ENCODE measurements at places on chromosomes 7 and 10.

GRCh38 chr10:122911889-122912484 lies 1.6 kb downstream of the FAM24A start:
- peak; percentile 54 for DNase-seq

DNA sequence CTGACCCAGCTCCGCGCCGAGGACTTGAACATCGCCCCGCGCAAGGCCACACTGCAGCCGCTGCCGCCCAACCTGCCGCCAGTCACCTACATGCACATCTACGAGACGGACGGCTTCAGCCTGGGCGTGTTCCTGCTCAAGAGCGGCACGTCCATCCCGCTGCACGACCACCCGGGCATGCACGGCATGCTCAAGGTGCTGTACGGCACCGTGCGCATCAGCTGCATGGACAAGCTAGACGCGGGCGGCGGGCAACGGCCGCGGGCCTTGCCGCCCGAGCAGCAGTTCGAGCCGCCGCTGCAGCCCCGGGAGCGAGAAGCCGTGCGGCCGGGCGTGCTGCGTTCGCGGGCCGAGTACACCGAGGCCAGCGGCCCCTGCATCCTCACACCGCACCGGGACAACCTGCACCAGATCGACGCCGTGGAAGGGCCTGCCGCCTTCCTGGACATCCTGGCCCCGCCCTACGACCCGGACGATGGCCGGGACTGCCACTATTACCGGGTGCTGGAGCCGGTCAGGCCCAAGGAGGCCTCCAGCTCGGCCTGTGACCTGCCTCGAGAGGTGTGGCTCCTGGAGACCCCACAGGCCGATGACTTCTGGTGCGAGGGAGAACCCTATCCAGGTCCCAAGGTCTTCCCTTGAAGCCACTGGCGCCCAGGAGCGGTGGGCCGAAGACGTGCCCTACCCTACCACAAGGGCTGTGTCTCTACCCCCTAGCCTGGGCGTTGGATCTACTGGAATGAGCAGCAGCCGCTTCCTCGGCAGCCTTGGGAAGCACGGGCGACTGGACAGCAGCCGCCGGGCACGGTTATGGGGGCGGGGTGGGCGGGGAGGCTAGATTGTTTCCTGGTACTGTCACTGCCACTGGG lies 945 bp downstream of the ADO start:
- DNase-seq, result no peak

DNA sequence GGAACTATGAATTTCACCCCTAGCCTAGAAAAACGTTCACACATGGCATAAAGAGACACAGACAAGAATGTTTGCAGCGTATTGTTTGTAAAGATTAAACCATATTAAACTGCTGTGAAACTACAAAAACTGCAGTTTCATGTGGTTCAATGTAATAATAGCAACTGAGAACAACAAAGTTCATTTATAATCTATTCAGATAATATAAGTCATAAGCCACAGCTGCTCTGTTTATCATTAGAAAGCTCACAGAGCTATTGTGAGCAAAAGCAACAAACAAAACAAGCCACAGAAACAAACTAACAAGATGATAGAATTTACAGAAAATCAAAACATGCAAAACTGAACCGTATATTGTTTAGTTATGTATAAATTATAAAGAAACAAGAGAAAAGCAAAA lies 113.5 kb downstream of the AHR start:
- no peak for DNase-seq

DNA sequence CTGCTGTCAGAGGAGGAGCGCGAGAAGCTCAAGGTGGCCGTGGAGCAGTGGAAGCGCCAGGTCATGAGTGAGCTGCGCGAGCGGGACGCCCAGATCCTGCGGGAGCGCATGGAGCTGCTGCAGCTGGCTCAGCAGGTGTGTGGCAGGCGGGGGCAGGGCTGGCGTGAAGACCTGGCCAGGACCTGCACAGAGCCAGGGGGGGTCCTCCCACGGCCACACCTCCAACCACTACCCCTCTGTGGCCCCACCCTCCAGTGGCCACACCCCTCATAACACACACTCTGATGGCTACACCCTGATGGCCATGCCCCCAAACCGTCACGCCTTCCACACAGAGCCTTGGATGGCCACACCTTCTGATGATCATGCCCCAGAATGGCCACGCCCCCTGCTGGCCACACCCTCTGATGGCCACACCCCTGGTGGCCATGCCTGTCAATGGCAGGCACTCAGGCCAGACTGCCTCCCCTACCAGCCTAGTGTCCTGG lies 23.4 kb upstream of the DPYSL4 start:
- no peak for DNase-seq

DNA sequence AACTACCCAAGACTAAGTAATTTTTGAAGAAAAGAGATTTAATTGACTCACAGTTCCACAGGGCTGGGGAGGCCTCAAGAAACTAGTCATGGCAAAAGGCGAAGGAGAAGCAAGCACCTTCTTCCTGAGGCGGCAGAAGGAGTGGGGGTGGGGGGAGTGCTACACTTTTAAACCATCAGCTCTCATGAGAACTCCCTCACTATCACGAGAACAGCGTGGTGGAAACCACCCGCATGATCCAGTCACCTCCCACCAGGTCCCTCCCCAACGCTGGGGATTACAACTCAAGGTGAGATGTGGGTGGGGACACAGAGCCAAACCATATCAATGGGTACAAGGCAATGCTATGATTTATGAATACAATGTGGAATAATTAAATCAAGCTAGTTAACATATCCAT lies 241.9 kb downstream of the PTPRN2 start:
- DNase-seq, result no peak

- no peak for DNase-seq
Measured at GRCh38 chr10:34628174-34628796, 186.8 kb downstream of the PARD3 start.

GRCh38 chr10:108989976-108990375 lies 933.3 kb downstream of the XPNPEP1 start:
- DNase-seq, result no peak

- DNase-seq, result no peak
Measured at GRCh38 chr10:77004917-77005564, 632.6 kb downstream of the KCNMA1 start.

DNA sequence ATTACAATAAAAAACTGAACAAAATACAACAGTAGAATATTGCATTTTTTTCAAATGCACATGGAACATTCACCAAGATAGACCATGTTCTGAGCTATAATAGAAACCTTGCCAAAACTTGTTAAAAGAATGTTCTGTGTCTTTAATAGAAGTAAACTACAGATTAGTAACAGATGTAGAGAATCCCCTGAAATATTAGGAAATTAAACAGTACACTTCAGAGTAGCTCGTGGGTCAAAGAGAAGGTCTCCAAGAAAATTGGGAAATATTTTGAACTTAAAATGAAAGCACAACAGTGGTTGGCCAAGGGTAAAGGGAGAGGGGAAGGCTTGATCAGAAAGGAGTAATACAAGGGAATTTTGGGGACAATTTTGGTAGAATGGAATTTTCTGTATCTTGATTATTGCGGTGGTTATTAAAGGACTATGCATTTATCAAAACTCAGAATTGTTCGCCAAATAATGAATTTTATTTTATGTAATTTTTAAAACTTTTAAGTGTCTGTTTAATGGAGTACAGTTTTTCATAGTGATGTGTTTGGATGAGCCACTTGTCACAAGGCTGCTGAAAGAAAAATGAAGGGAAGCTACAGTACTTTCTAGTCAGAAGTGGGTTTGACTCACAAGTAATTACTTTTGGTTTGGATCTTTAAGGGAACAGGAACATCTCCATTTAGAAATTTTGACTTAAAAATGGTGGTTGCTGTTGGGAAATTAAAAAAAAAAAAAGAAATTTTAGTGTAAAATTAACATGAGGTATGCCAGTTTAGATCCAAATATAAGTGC lies 10.2 kb downstream of the PLEKHA8 start:
- no peak for DNase-seq

GRCh38 chr10:1549591-1550290 lies 187.6 kb downstream of the ADARB2 start:
- DNase-seq, result no peak

- DNase-seq, result no peak
Measured at GRCh38 chr7:26857506-26858240, 6.7 kb downstream of the SKAP2 start.

DNA sequence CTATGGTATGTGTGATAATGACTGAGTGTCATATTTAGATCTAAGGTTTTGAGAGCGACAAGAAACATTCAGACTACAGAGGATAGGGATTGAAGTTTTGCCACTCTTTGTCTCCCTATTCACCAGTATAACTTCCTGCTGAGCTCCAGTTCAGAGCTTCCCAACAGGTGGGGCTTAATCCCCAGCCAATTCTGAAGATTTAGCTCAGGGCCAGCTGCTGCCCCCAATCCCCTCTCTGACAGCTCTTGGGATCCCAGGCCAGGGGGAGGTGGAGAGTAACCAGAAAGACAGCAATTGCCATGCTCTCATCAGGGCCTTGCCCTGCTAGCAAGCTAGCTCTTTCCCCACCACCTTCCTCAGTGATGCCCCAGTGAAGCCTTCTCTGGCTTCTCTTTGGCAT lies 57.8 kb downstream of the TRIL start:
- DNase-seq, result no peak

- no peak for DNase-seq
Measured at GRCh38 chr10:11682851-11683250, 59.3 kb upstream of the ECHDC3 start.

- DNase-seq, result no peak
Measured at GRCh38 chr10:14093730-14094484, 236.8 kb downstream of the FRMD4A start.

DNA sequence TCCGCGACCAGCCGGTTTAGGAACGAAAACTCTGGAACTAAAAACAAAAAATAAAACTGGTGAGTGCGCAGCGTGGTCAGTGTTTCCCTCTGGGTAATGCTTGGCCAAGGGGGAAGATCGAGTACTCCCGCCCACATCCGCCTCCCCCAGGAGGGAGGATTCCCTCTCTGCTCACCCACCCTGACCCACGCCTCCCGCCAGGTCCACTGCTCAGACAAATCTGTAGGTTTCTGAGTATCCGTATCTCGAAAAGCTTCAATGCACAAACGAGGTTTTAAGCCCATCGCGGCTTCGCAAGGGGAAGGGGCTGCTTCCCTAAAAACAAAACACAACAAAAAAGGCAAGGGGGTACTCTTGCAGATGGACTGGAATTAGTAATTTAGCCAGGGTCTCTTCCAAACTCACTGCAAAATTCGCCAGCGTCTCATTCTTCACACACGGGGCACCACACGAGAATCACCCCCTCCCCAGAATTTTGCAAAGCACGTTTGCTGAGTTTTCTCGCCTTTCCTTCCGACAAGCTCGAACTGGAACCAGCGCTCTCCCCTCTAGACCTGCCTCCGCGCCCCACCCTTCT lies 75.2 kb downstream of the INSIG1 start:
- no peak for DNase-seq

DNA sequence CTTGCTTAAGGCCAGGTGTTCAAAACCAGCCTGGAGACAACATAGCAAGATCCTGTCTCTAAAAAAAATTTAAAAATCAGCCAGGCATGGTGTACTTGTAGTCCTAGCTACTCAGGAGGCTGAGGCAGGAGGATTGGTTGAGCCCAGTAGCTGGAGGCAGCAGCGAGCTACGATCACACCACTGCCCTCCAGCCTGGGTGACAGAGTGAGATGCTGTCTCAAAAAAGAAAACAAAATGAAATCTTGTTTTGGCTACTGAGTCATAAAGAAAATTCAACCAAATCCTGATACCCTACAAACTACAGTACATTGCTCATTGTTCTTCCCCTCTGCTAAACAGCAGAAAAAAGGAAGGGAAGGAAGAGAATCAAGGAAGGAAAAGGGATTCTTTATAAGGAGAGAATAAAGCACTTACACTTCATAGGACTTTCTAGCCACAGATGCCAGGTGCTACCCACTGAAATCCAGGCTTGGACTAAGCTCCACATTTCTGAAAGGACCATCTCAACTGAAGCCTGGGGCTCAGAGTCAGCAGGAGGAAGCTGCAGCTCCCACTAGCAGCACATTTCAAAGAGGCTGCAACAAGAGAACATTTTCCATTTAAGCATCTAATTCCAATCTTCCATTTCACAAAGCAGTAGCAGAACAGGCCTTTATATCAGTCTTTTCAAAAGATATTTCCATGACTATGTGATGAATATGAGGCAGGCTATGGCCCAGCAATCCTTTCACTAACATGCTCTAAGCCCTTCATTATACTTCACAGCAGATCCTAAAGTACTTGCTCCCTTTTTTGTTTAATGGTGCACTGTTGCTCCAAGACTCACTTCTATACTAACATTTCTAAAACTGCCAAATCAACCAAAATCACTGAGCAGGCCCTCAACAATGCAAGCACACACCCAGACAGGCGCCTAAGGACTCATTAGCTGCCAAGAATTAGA lies 13.5 kb downstream of the TNPO3 start:
- no peak for DNase-seq

- DNase-seq, result no peak
Measured at GRCh38 chr7:26599982-26600381, 264.4 kb downstream of the SKAP2 start.

DNA sequence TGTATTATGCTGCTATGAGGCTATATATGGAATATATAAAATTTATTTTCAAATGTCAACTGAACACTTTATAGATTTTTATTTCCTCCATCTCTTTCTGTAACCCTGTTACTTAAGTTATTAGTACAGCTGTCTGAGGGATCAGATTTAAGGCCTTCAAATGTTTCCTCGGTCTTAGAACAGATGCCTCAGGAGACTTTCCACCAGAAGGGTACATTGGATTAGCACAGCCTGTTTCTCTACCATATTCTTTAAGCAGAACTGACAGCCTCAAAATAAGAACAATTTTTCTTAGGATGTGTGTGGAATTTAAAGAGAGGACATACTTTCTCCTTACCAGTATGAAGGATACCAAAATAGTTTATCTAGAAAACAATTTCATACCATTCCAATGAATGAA lies 53.0 kb upstream of the HGF start:
- DNase-seq, result no peak

- DNase-seq, result no peak
Measured at GRCh38 chr10:46309511-46310142, 22.8 kb downstream of the ANTXRL start.

GRCh38 chr7:294440-295154 lies 4.6 kb downstream of the FOXL3 start:
- no peak for DNase-seq

GRCh38 chr10:52283174-52283573 lies 30.9 kb upstream of the DKK1 start:
- DNase-seq, result no peak

DNA sequence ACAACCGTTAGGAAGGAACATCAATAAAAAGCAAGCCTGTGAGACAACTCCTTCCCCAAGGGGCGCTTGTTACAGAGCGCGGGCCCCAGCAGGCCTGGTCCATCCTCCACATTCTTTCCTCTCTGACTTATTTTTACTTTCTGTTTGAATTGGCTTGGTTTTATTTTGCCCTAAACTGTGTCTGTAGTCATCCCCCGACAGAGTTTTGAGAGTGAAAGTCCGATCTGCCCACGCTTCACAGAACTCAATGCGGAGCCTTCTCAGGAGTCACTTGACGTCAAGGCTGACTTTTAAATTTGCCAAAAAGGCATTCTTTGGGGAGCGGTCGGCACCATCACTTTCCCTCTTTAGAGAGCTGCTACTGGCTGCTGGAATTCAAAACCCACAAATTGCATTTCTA lies 150.1 kb upstream of the KLF6 start:
- DNase-seq, result peak; percentile 36

GRCh38 chr7:116232350-116232749 lies 22.0 kb downstream of the TES start:
- no peak for DNase-seq
